ENCODE measurements at places on chromosomes 2 and 18.

- no peak for DNase-seq
Observed at GRCh38 chr2:197606180-197606579, 69.2 kb downstream of the RFTN2 start.

- DNase-seq = no peak
Observed at GRCh38 chr2:209114588-209115240, 309.1 kb upstream of the MAP2 start.

GRCh38 chr2:105674859-105675541, 69.7 kb upstream of the NCK2 start:
- DNase-seq = no peak

DNA sequence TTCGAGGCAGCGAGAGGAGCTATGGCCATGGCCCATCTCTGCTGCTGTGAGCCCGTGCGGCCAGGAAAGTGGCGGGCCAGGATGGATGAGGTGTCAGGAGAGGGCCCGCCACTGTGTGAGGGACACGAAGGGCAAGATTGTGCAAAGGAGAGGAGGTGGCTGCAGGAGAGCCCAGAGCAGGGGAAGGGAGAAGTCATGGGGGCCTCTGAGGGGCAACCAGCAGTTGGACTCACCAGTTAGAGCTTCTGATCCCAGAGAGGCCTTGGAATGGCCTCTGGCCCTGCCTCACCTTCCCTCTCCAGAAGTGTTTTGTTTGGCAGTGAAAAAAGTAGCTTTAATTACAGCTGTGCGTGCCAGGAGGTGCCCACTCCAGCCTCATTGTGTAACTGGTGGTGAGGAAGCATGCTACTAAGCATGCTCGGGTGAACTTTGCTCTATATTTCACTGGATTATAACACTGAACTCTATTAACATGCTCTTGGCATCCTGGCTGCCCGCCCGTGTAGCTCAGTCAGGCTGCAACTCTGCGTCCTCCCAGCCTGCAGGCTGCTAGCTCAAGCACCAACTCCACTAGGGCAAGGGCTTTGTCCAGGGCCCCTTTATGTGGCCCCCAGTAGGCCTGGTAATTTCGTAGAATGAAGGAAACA, 34.2 kb downstream of the IMPA2 start:
- DNase-seq = no peak

DNA sequence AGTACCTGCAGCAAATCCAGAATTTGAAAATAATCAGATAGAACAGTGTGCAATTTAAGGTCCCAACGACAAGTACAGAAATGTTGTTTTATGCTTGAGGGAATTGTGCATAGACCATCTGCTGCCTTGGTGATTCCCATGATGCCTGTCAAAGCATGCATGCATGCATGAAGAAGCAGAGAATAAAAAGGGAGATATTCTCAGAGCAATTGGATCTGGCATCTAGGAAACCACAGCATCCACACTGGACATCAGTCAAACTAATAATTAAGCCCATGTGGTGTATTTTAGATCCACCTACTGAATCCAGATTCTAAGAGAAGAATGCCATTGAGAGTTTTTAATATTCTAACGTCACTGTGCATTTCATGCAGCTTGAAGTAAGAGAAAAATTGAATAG, 361.2 kb downstream of the FSIP2 start:
- no peak for DNase-seq

DNA sequence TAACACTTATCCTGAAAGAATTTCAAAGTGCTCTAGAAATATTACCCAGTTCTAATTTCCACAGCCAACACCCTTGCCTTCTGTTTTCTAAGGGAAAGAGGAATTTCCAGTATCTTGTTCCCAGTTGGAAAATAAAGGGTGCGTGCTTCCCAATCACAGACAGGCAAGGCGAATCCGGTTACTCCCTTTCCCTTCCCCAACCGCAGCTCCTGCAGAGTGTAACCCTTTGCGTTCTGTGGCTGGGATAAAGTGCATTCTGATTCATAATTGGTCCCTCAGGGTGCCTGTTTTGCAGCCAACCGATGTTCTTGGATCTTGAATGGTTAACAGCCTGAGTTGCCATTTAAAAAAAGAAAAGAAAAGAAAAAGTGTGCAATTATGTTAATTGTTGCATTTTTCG, 40.6 kb upstream of the PGAP1 start:
- no peak for DNase-seq

DNA sequence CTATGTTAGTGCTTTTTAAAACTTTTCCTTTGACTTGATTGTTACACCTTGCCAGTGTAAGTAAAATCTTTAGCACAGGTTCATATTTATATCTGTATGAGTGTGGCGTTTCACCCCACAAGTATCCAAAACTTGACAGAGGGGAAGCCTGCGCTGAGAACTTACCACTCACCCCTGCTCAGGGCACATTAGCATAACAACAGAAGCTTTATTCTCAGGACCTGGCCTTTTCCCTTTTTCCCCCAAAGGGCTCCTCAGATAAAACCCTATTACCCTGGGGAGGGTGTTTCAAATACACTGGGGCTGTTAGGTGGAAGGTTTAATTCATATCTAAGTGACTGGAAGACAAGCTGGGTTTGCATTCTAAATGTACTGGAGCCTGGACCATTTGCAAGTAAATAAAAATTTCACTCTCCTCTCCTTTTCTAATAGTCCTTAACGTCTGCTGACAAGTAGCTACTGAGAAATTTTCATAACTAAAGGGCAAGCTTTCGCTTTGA, 276.6 kb downstream of the RNF152 start:
- no peak for DNase-seq
